ENCODE measurements at places on chromosomes 6 and 20.
A peak's percentile ranks its signal among the peaks of the same experiment; 100 is the strongest.

DNA sequence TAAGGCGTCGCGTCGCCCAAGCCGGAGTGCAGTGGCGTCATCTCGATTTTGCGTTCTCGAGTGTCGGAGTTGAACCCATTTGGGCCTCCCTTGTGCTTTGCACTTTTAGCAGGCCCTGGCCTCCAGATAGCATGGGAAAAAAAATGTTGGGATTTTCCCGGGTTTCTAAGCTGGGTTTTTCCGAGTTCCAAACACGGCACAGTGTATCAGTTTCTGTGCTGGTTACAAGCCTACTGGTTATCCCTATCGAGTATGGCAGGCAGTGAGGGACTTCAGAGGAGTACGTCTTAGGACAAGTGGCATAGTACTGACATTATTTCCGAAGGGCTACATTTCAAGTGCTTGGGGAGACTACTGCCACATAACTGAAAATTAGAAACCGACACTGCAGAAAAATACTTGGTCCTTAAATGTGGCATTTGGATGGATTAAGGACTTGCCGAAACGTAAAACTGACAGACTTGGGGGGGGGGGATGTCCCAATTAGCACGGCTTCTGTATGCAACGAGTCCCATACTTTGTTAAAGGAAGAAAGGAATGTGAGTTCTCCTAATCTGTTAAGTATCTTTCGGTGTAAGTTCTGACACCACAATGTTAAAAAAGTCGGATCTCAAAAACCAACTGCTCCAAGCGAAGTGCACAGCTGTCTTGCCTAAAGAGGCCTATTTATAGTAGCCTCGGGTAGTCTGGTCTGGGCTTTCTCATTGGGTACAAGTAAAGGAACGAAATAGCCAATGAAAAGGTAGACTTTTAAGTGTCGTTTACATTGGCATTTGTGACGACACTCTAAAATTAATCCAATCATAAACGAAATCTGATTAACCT is 70.2 kb downstream of the HFE start:
- DNase-seq: peak; percentile 79

GRCh38 chr6:107357842-107358241 is 101.5 kb downstream of the PDSS2 start:
- no peak for DNase-seq

DNA sequence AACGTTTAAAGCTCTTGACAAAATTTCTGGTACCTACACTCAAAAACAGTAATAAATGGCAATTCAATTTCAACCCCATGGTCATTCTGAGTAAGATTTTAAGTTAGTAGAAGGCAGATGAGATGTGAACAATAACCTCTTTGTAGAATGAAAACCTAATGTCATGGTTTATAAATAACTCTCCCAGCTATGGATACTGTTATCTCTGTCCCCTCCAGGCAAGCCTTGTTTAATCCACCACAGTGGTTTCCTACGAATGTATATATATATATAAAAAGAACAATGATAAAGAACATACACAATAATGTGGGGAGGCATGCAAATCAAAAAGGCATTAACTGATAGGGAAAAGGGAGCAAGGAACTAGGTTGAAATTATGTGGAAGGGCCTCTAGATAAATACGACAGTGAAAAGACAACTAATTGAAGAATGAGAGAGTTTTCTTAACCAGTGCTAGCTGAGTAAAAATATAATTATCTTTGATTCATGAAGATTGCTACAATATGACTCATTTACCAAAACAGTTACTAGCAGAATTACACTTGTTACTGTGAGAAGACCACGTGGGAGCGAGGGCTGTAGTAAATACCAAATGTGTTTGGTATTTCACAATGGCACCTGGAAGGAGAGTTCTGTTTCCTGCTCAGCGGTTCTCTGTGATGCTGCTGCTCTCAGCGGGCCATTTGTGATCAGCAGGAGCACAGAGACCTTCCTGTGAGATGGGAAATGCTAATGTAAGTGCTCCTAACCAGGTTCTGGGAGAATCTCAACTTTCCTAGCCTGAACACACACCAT is 173.7 kb downstream of the MBOAT1 start:
- no peak for DNase-seq

DNA sequence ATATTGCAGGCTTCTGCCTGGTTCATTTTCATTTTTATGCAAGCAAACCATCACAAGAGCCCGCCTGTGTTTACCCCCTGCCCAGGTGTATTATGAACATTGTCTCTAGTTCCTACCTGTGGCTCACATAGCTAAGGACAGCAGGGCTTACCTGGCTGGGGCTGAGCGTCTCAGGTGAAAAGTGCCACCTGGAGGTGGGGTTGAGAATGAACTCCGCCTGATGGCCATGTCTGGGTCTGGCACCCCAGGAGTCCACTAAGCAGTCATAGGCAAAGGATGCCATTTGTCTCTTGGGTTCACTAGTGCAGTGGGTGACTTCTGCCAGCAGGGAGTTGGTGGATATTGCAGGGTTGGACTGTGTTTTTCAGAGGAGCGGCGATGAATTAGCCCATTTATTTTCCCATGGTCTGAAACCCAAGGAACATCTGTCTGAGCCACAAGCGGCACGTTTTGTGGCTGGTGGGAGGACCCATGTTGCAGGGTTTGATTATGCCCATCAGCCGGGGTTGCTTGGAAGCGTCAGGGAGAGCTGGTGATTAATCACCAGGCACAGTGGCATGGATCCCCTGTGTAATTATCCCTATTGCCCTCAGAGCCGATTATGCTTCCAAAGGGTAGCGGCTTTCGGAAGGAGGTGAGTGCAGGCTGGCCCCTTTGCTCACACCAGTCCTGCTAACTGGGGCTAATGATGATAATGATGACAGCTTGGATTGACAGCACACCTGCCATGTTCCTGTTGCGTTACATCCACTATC is 92.1 kb downstream of the CDH26 start:
- no peak for DNase-seq

DNA sequence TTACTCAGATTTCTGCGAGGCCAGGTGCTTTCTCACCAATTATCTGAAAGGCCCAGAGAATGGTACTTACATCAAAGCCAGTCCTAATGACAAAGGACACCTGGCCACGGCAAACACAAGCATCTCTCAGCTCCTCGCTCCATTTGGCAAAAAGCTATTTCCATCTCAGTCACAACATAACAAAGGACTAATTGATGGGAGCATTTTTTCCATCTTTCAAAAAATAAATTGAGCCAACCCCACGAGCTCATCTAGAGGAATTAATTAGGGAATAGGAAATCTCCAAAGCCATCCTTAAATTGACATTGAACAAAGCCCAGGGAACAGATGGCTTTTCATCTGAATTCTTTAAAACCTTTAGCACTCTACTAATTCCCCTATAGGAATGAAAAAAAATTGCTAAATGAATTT is 236.7 kb downstream of the HAO1 start:
- DNase-seq: no peak

GRCh38 chr6:160010067-160010466 is 41.2 kb downstream of the IGF2R start:
- no peak for DNase-seq

- no peak for DNase-seq
Observed at GRCh38 chr6:145883263-145883662, 68.7 kb upstream of the FBXO30 start.

- no peak for DNase-seq
Observed at GRCh38 chr6:80196906-80197305, 90.4 kb downstream of the BCKDHB start.

DNA sequence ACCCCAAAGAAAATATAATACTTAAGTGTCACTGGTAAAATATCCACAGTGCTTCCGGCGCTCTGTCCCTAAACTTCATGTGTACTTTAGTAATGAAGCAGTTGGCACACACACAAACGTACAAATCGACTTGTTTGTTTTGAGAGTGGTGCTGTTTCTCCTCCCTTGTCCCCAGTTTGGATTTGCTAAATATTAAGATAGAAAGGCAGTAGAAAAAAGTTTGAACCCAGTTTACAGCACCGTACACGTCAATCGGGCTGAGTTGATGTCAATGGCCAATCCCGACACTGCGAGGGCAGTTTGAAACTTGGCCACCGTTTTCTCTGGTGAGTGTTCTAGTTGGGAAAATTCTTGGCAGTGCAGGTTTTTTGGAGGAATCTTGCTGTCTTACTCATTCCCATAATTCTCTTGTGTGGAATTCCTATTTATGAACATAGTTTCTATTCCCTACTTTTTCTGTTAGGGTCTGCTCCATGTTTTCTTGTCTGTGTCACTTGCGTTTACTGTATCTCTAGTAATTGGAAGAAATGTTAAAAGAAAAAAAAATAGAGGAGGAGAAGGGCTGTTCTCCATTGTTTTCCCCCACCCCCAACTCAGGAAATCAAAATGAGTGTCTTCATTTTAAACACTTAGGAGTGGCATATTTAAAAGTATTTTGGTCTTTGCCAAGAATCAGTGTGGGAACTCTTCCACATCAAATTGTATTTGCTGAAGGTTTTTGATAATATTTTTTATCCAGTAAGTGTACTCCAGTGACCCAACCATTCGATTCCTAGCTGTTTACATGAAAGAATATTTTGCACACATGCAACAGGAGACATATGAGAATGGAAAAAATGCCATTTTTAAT is 72.3 kb downstream of the OR2B2 start:
- DNase-seq: no peak

GRCh38 chr6:79180052-79180451 is 54.4 kb downstream of the HMGN3 start:
- DNase-seq: no peak

DNA sequence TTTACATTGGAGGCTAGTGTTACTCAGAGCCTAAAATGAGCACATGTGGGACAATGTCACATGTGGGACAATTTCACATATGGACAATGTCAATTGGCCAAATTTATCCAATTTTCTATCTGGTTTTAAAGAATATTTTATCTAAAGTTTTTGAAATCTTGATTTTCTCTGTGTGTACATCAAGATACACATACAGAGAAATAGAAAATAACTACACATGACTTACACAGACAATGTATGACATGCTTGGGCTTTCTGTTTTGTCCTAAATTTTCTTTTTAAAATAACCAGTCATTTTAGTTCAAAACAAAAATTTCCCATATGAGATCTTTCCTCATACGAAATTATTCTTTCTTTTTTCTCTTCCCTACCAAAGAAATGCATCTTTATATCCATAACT is 24.6 kb downstream of the GGTLC1 start:
- DNase-seq: no peak

- no peak for DNase-seq
Observed at GRCh38 chr6:115137910-115138309, 795.1 kb upstream of the HS3ST5 start.

DNA sequence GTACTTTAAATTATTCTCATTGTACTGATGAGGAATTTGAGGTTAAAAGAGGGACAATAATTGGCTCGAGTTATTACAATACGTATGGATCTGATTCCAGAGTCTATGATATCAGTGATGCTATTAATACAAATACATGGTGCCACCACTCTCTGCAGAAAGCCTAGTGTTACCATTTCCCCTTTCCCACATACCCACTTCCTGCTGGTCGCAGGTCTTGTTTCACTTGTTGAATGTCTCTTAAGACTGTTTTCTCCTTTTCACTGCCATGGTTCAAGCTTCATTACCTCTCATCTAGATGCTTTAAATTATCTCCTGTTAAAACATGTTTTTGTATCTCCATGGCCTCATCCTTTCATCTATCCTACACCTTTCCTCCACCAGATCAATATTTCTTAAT is 62.0 kb downstream of the FHL5 start:
- no peak for DNase-seq

Measured in cerebellar nuclear complex (tissue), 1 donor.